AG04449 (cell line): ENCODE measurements at places on chromosomes 12 and 14.

GRCh38 chr14:39673270-39673711, 241.1 kb upstream of the FBXO33 start:
- peak; percentile 28 for DNase-seq

GRCh38 chr12:66187821-66188220, 1.2 kb upstream of the IRAK3 start:
- no peak for DNase-seq

GRCh38 chr14:77882098-77882497, 82.2 kb downstream of the ADCK1 start:
- DNase-seq: no peak

DNA sequence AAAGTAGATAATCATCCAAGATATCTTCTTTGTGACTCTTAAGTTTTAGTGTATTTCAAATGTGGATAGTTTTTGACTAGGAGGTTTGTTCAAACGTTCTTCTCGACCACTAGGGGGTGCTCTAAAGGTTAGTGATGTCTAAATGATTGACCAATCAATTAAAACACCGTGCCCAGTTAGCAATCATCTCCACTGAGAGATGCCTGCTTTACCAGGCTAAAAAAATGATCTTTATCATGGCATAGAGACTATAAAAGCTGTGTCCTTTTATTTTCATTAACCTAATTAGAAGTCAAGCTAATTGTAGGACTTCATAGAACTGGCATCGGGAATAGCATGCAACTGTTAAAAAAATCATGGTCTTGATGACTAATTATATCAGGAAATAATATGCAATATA, 153.9 kb downstream of the PRKCH start:
- DNase-seq: no peak

GRCh38 chr12:103929784-103930033, 501 bp upstream of the HSP90B1 start:
- DNase-seq: peak; percentile 44

GRCh38 chr14:73792481-73792880, 59.1 kb upstream of the PTGR2 start:
- no peak for DNase-seq

DNA sequence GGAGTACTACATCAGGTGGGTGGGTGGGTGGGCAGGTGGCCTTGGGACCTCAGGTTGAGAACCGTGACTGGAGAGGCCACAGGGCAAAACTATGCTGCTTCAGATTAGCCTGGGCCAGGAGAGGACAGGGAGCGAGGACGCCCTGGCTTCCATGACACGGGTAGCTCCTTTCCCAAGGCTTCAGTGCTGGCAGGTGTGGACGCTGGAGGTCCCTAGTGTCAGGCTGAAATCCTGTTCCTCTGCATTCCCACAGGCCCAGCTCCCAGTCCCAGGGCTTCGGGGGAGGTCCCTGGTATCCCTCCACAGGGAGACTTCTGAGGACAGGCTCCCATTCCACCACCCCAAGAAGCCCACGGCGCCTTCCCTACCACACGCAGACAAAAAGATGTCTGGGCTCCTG, 31.6 kb downstream of the CCDC92 start:
- DNase-seq: no peak

DNA sequence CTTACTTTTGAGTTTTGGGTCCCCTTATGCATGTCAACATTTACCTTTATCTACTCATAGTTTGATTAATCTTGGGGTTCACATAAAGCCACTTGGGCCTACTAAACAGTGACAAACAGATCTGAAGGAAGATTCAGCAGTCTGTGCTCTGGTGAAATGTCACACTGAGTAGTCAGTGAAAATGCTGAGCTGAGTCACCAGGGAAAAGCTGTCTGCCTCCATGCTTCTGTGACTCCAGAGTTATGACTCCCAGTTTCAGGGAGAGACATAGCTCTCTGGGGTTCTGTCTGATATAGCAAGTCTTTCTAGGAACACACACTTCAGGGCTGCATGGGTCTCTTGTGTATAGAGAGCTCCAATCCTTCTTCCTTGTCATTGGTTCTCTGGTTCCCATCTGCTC, 406.3 kb upstream of the FAR2 start:
- no peak for DNase-seq

- no peak for DNase-seq
These were observed 7.4 kb downstream of the SCARB1 start for GRCh38 chr12:124856132-124856841.

GRCh38 chr12:68971404-68971803, 38.4 kb upstream of the CPM start:
- peak; percentile 34 for DNase-seq
